ENCODE measurements at places on chromosomes 1 and 21.
A peak's percentile ranks its signal among the peaks of the same experiment; 100 is the strongest.

- DNase-seq: no peak
Observed at GRCh38 chr21:28267449-28267848, 725.2 kb downstream of the LTN1 start.

- DNase-seq: no peak
Observed at GRCh38 chr1:3518256-3518655, 63.8 kb downstream of the ARHGEF16 start.

- no peak for DNase-seq
Observed at GRCh38 chr1:48715921-48716320, 60.8 kb downstream of the BEND5 start.

- no peak for DNase-seq
Observed at GRCh38 chr1:55037733-55038551, 1.4 kb upstream of the PCSK9 start.

- peak; percentile 28 for DNase-seq
Observed at GRCh38 chr1:27049100-27049499, 36.5 kb upstream of the TENT5B start.

- DNase-seq: no peak
Observed at GRCh38 chr1:15932612-15933011, 43.3 kb downstream of the ZBTB17 start.

DNA sequence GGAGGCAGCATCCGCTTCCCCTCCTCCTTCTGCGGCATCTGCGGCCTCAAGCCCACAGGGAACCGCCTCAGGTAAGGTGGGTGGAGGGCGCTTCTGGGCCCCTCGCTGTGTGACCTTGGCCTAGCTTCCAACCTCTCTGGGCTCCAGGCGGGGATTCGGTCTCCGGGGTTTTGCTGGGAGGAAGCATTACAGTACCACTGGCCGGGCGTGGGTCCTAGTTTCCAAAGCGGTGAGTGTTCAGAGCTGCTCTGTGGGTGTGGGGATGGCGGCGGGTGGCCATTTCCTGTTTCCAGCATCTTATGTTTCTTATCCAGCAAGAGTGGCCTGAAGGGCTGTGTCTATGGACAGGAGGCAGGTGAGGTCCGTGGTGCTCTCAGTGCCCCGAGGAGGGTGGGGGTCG, 11.6 kb downstream of the FAAH start:
- DNase-seq: no peak

DNA sequence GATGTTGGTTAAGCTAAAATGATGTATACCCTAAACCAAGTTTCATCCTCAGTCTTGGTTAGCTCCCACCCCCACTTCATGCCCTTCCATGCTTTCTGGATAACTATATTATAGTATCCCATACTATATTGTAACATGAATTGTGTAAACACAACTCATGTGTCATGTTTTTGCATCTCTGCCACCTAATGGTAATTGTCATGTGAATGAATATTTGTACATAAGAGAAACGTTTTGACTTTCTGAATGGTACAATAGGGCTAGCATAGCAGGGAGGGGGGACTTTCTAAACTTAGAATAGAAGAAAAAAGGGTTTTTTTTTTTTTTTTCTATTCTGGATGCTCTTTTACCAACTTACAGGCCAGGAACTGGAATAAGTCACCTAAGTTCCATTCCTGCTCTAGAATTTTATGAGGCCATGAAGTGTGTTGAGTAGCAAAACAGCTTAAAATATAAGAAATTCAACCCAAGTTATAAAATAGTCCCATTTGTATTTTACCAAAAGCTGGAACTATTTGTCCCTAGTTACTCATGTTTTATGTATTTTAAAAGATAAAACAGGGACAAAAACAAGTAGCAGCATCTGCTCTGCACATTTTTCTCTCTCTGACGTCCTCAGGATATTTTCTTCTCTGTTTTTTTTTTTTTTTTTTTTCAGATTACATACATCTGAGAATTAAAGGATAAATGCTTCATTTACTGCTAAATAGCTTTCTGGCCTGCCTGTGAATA, 77.4 kb downstream of the HLX start:
- no peak for DNase-seq

GRCh38 chr1:27021354-27022031, 8.8 kb upstream of the TENT5B start:
- DNase-seq: no peak

GRCh38 chr21:44329971-44330681, 9.1 kb downstream of the CFAP410 start:
- DNase-seq: no peak

- DNase-seq: no peak
Observed at GRCh38 chr1:31812158-31812829, 3.5 kb downstream of the SPOCD1 start.

DNA sequence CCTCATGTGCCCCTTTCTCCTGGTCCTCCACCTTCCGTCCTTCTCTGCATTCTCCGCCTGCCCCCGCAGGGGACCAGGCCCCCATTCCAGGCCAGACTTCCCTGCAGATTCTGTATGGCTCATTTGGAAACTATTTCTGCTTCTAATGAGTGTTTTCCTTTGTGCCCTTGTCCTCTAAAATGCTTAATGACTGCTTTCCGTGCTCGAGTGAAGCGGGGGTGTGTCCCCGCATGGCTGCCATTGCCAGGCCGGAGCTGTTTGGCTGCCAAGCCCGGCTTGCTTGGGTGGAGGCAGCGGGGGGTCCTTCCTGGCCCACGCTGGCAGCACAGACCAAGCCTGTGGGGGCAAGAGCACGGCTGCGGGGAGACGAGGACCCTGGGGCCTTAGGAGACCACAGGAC, 299.3 kb upstream of the VAMP3 start:
- DNase-seq: peak; percentile 87

GRCh38 chr1:91455896-91456295, 44.8 kb upstream of the CDC7 start:
- DNase-seq: no peak

DNA sequence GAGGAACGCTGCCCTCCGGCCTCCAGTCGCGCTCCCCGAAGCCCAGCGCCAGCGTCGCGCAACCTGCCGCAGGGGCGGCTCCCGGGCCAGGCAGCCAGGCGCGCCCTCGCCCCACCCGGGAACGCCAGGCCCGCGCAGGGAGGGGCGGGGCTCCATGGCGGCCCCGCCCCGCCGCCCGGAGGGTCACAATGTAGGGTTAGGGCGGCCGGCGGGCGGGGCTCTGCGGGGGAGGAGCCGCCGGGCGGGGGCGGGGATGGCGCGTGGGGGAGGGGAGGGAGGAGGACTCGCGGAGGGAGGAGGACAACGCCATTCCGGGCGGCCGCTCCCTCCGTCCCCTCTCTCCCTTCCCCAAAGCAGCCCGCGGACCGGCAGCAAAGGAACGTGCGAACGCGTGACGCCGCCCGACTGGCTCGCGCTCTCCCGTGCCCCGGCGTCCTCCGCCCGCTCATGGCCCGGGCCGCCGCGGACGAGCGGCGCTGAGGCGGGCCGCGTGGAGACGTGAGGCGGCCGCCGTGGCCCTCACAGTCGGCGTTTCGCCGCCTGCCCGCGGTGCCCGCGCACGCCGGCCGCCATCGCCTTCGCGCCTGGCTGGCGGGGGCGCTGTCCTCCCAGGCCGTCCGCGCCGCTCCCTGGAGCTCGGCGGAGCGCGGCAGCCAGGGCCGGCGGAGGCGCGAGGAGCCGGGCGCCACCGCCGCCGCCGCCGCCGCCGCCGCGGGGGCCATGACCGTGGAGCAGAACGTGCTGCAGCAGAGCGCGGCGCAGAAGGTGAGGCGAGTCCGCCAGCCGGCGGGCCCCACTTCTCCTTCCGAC, at the start of gene USP25:
Gene USP25, plus strand, starts transcription at position 309 of the 810 bp plus-strand sequence. Its CDS starts 412 bp downstream, at position 721.
- DNase-seq: peak; percentile 77

GRCh38 chr1:45409276-45409675, 69.0 kb upstream of the MUTYH start:
- DNase-seq: no peak

DNA sequence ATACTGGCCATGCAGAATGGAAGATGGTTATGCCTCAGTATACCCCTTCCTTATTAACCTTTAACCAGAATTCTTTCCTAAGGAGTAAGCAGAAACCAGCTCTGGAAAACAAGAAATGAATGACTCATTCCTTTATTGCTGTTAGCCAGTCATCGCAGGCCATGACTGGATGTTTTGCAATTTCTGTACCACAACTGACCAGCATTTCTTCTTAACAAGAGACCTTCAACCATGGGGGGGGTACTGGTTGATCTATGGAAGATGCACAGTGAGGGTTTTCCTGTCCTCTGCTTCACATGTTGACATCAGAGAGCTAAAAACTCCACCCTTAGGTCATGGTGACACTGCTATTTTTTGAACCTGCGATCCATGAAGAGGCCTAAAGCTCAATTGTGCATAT, 28.0 kb upstream of the RNF2 start:
- peak; percentile 85 for DNase-seq

DNA sequence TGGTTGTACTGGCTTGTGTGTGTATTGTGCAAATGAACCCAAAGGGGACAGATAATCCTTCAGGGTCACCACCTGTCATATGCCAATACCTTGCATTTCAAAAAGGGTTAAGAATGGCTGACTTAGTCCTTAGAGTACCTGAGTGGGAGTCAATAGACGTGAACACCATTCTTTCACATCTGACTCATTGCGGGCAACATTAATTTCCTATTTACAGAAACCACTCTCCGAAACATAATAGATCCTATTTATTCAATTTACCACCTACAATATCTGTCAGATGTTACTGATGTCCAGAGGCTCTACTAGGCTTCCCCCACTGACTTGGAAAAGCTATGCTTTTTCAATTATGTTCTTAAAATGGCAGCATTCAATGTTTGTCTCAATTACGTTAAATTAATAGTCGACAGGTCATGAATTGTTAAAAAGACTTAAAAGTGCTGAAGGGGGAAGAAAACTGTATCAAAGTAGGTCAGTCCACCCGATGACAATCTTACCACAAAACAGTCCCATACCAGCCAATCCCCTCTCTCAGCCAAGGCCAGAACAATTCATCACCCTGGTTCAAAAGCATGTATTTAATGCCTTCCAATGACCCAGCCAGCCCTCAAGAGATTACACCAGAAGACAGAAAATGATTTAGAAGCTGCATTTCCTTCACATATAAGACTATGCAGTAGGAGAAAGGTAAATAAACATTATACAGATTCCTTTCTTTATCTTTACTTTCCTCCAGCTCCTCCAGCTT, 48.6 kb upstream of the PLA2G2C start:
- no peak for DNase-seq

GRCh38 chr1:237041795-237042525, at the start of gene RYR2:
TSS of gene RYR2 (plus strand) at chr1:237042184. CDS start at chr1:237042522, 338 bp downstream.
- no peak for DNase-seq

- DNase-seq: peak; percentile 52
Observed at GRCh38 chr1:218529646-218530300, 184.6 kb downstream of the TGFB2 start.

DNA sequence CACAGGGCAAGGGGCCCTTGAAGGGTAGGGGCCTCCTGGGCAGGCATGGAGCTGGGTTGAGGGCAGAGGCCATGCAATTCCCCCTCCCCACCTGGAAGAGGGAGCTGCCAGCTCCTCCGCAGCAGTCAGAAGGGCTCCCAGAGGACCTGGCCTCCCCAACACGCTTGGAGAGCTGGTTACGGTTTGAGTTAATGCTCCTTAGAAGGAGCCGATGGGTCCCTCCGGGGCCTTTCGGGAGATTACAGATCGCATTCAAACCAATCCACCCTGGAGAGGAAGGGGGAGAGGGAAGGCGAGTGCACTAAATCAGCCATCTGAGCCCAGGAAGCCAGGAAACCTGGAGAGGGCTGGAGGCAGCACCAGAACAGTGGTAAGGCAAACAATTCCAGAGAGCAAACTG, 106.3 kb upstream of the CSF3R start:
- DNase-seq: no peak

GRCh38 chr1:94335447-94335846, 82.7 kb upstream of the ABCD3 start:
- DNase-seq: no peak

DNA sequence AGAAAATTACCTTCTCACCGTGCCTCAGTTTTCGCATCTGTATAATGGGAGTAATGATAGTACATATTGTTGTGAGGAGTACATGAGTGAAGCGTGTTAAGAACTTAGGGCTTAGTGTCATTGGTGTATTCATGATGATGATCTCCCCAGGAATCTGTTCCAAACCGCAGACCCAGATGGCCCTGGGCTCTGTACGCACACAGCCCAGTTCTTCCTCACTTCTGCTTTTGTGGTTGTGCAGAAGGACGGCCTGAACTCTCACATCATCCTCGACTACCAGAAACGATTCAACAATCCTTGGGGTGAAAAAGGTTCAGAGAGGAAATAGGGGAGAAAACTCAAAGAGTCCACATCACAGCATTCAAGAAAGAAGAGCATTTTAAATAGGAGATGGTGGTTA, 323.0 kb downstream of the CAMTA1 start:
- DNase-seq: no peak

DNA sequence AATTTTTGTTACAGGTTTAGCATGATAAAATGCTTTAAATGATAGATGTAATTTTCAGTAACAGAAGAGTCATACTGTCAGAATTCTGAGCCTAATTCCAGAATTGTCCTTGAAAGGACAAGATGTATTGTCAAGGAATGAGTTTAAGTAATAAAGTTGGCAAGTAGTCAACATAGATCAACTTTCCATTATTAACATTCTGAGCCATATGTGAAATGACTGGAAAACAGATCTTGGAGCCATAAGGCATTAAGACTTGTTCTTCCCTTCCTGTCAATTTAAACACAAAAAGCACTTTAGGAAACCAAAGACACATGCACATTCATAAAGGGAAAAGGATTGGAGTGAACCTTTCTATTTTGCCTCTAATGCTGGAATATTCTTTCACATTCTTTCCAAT, 107.0 kb downstream of the ODF2L start:
- DNase-seq: peak; percentile 5

DNA sequence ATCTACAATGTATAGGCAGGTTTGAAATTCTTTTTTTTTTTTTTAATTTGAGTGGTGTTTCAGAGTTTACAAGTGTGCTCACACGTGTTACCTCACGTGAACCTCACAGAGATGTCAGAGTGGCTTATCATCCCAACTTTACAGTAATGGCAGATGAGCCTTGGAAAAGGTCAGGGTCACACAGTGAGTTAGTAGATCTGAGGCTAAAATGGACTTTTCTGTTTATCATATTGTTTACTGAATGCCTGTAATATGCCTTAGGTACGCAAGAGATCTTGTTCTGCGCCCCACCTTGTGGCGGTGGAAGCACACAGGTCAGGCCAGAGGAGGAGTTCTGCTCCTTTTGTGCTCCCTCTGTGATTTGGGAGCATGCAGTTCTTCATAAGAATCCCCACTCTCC, 80.0 kb downstream of the DYRK1A start:
- DNase-seq: no peak

Data from fibroblast of skin of right quadriceps (primary cell).